ENCODE measurements at places on chromosomes 5 and 9. TPM values are rescaled to one million over a fixed set of nuclear protein-coding genes. Genes with fewer than 3 reads are reported as not detected.
A peak's percentile ranks its signal among the peaks of the same experiment; 100 is the strongest.

The DCP2 gene
- total RNA-seq = 31.5 TPM

The SCGB3A2 gene
- total RNA-seq = not detected

The SARDH gene
- 10.9 TPM for total RNA-seq

The ZFP2 gene
- 1.4 TPM for total RNA-seq

GRCh38 chr5:32887390-32887789 lies 176.3 kb downstream of the NPR3 start:
- no peak for DNase-seq

GRCh38 chr9:76704593-76705204 lies 59.5 kb upstream of the PCA3 start:
- DNase-seq = no peak

DNA sequence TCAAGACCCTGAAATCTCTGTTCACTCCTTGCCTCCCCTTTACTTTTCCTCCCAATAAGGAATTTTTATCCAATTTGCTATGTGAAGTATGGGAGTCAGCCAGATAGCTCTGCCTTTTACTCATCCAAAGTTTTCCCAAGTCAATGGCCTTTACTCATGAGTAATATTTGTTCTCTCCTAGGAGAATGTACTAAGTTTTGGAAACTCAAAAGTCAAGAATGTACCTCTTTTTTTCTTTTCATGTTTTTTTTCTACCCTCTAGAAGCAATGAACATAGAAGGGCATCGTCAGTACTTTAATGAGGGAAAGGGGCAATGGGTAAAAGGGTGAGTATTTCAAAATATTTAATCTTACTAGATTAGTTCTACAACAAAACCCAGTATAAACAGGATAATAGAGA lies 140.2 kb upstream of the SGCD start:
- peak; percentile 17 for DNase-seq

GRCh38 chr9:33153666-33154065 lies 13.5 kb downstream of the B4GALT1 start:
- no peak for DNase-seq

DNA sequence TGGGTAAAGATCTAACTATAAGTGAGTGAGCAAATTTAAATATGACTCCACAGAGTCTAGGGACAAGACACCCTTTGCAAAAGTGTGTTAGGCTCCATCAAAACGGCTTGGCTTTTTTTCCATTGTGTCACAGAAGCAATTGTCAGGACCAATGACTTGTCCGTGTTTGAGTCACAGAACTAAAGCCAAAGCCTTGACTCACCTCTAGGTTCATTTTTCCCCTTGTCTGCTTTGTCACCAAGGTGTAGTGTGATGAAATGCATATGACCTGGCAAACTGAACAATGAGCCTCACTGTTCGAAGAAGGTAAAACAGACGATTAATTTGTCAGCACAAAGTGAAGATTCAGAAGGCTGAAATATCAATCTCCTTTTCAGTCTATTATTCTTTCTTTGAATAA lies 331.0 kb downstream of the GLIS3 start:
- DNase-seq = no peak

GRCh38 chr9:88577256-88578120 lies 42.5 kb downstream of the NXNL2 start:
- peak; percentile 42 for DNase-seq

DNA sequence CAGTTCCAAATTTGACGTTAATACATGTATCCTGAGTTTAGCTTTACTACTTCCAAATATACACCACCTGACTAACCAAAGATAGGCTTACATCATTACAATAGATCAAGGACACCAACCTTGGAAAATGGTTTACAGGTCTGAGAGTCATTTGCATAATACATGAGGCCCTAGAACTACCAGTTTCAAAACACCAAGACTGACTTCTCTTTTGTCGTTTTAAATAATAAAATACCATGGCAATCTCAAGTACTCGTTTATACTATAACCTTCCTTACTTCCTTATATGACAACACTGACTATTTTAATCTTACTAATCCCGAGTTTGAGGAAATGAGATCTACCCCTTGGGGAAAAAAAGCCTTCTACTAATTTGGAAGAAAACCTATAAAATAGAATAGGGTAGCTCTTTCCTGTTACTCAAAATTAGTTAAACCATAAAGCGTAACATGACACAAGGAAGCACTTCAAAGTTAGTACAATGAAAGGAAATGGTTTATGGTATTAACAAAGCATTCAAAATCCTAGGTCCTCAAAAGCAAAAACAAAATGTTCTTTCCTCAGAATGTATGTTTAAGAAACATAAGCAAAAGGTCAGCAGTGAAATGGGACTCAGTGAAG lies 42.1 kb downstream of the UBQLN1 start:
- no peak for DNase-seq

Data from osteoblast (primary cell).